Vein endothelial cell (primary cell): ENCODE measurements at places on chromosomes 5 and 9. TPM values are rescaled to one million over a fixed set of nuclear protein-coding genes. Genes with fewer than 3 reads are reported as not detected.

Gene CD180
- total RNA-seq = not detected in 2 replicates

Gene IL13
- not detected in 2 replicates for total RNA-seq

Gene TMEM215
- total RNA-seq = under 0.01 TPM in 1 of 2 replicates, not detected in the other

Gene GRIA1
- total RNA-seq = 0.33 TPM in 1 of 2 replicates, not detected in the other

Gene ZNF474
- total RNA-seq = under 0.01 and 0.19 TPM in 2 replicates

Gene IL3
- total RNA-seq = not detected in 2 replicates

Gene ARID3C
- total RNA-seq = 0.33 TPM in 1 of 2 replicates, not detected in the other

Gene CAMK2A
- not detected in 2 replicates for total RNA-seq

Gene CTSV
- 0.33 and 0.67 TPM in 2 replicates for total RNA-seq

Gene CKMT2
- total RNA-seq = not detected in 2 replicates

Gene CCDC187
- not detected in 2 replicates for total RNA-seq

Gene SLC6A19
- total RNA-seq = not detected in 2 replicates

Gene KIF12
- total RNA-seq = 0.10 and 0.33 TPM in 2 replicates

Gene NMUR2
- total RNA-seq = not detected in 2 replicates

Gene CDH6
- total RNA-seq = not detected in 2 replicates

Gene RAB24
- total RNA-seq = 11.1 and 15.0 TPM in 2 replicates

Gene TAF9
- 75.1 and 88.0 TPM in 2 replicates for total RNA-seq

Gene ANKH
- total RNA-seq = 10.8 and 18.2 TPM in 2 replicates

Gene SHISAL2B
- not detected in 2 replicates for total RNA-seq

Gene HMCN2
- total RNA-seq = under 0.01 TPM in 1 of 2 replicates, not detected in the other

Gene FAM81B
- total RNA-seq = under 0.01 TPM in 1 of 2 replicates, not detected in the other

Gene PCDHA4
- total RNA-seq = 0.10 and 0.33 TPM in 2 replicates

Gene CCL21
- not detected in 2 replicates for total RNA-seq

Gene MARCOL
- total RNA-seq = not detected in 2 replicates

Gene RMRP
- 49,879 and 52,393 TPM in 2 replicates for total RNA-seq

Gene CCNI2
- total RNA-seq = under 0.01 TPM in 1 of 2 replicates, not detected in the other

Gene NRARP
- total RNA-seq = 46.7 and 64.3 TPM in 2 replicates

Gene RNF130
- 37.0 and 42.8 TPM in 2 replicates for total RNA-seq

Gene PDGFRB
- 1.3 and 5.9 TPM in 2 replicates for total RNA-seq

Gene EIF4E1B
- total RNA-seq = not detected in 2 replicates

Gene CCNH
- 82.8 and 83.3 TPM in 2 replicates for total RNA-seq

Gene CNTNAP3
- 87.5 and 102 TPM in 2 replicates for total RNA-seq

Gene NME5
- total RNA-seq = 1.4 and 2.6 TPM in 2 replicates

Gene ZNF354B
- total RNA-seq = 10.2 and 11.4 TPM in 2 replicates

Gene FGD3
- 0.19 TPM in 1 of 2 replicates, not detected in the other for total RNA-seq

Gene ANGPTL2
- 18.8 and 23.8 TPM in 2 replicates for total RNA-seq
